Activated CD4-positive, alpha-beta T cell treated with anti-CD3 and anti-CD28 coated beads for 36 hours (primary cell): ENCODE measurements at places on chromosomes 16 and 17.

DNA sequence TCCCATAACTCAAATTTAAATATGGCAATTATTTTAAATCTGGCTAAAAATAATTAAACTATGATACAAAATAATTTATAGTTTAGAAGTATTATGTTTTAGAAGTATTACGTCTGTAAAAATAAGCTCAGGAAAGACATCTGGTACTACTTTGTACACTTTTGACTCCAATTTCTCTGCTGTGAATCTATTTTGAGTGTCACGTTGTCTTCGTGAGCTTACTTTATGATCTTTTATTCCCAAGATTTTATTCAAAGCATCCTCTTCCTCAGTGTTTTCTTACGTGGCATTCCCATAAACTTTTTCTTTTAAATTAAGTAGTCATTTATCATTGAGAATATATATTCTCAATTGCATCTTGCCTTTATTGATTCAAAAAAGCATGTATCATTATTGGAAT is 223.3 kb upstream of the KCNJ16 start:
- no peak for DNase-seq

GRCh38 chr17:73593249-73593965 is 50.8 kb downstream of the SDK2 start:
- DNase-seq, result no peak

DNA sequence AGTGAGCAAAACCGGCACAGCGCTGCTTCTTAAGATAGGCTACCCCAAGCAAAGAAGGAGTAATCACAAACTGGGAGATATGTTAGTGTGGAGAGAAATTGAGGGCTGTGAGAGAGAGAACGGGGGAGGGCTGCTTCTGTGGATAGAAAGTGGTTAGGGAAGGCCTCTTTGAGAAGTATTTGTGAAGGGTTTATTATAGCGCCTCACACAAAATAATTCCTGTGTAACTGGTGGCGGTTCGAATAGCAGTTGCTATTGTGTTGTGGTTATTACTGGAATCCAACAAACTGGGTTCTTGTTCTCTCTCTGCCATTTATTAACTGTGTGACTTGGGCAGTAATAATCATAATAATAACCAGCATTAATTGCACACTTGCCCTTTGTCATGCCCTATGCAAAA is 9.2 kb upstream of the CISD3 start:
- no peak for DNase-seq

- DNase-seq, result no peak
Measured at GRCh38 chr16:25148568-25149215, 37.1 kb downstream of the LCMT1 start.

DNA sequence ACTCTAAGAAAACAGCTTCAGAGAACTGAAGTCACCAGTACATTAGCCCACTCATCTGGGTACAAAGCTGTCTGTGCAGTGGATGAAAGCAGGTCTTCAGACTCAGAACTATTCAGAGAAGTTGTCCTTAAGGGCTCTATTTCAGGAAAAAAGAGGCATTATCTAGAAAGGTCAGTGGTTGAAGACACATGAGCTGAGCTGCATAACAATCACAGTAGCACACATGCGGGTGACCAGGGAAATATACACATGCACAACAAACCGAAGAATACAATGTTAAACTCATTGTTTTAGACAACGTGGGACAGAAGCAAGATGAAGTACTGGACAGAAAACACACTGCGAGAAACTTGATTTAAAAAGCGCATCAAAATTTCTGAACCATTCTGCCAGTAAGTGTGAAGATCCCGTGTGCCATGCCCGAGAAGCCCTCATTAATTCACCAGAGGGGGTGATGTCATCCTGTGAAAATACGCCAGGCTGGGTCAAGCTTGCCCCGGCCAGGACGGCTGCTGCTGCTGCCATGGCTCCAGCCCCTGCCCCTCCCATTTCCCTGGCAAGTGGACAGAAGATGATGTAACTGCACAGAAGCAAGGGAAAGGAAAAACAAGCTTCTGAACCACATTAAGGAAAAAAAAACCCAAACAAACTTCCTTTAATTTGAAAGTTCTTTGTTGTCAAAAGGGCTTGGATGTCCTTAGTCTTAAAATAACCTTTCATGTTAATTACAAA is 10.1 kb downstream of the DYNC1LI2 start:
- no peak for DNase-seq

- DNase-seq, result no peak
Measured at GRCh38 chr17:20983359-20983637, 59.5 kb downstream of the USP22 start.

DNA sequence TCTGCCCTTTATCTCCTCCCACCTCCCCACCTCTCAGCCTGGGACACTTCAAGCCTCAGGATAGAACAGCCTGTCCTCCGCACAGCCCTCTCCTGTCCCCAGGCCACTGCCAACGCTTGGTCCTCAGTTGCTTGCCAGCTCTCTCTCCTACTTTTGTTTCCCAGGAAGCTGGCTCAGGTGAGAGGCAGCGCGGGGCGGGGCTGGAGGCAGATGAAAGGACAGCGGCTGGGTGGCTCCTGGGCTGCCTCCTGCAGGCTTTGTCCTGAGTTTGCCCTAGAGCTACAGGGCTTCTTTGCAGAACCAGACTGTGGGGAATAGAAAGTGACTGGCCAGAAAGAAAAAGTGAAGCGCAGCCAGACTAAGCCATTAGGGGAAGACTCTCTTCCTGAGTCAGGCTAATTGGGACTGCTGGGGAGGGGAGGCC is 48.2 kb upstream of the CDC42EP4 start:
- no peak for DNase-seq

DNA sequence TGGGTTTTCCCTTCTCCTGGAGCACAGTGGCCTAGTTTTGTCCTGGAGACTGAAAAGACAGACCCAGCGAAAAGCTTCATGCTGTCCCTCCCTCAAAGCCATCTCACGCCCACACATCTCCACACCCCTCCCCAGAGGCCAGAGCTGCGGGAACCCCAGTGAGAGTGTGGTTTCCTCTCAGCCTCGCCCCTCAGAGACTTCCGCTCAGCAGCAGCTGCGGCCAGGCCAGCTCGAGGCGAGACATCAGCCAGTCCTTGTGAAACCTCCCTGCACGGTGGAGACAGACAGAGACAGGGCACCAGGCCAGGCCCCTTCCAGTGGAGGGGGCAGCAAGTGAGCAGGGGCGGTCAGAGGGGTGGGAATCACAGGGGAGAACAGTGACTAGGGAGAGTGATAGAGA is 77.0 kb upstream of the TNRC6C start:
- peak; percentile 78 for DNase-seq

- no peak for DNase-seq
Measured at GRCh38 chr17:29956225-29956624, 14.8 kb downstream of the EFCAB5 start.

GRCh38 chr16:3576211-3576610 is 992 bp downstream of the NLRC3 start:
- DNase-seq, result peak; percentile 43

GRCh38 chr17:35991075-35991474 is 4.5 kb upstream of the CCL14 start:
- DNase-seq, result no peak
